Activated naive CD4-positive, alpha-beta T cell treated with anti-CD3 and anti-CD28 coated beads, Interleukin-2, amount 50 U/mL, for 16 hours (primary cell): ENCODE measurements at places on chromosomes 16 and 17.
A peak's percentile ranks its signal among the peaks of the same experiment; 100 is the strongest.

GRCh38 chr17:36975922-36976515 lies 27.3 kb downstream of the AATF start:
- no peak for DNase-seq

GRCh38 chr17:75854881-75855309 lies 240 bp downstream of the WBP2 start:
- no peak for DNase-seq

- peak; percentile 79 for DNase-seq
Measured at GRCh38 chr16:85420501-85421337, 192.4 kb upstream of the GSE1 start.

DNA sequence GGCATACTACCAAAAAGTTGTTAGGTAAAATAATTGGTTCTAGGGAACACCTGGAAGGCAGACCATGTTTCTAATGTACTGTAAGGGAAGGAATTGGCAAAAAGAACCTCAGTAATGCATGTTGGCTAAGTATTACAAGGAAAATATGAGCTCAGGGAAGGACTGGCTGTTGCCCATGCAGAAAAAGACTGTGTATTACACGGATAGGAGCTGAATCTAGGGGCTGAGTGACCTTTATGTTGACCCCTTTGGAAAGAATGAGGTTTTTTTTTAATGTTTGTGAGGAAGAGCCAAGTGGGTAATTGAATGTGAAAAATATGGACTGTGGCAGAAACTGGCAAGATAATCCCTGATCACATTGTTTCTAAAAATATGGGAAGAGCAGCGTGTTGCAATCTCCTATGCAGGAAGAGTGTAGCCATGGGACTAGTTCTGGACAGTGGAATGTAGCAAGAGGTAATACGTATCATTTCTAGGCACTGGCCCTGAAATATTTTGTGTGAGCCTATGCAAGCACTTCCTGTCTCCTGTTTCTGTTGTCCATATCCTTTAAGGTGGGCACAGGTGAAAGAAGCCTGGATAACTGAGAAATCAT lies 95.1 kb upstream of the CNTNAP4 start:
- no peak for DNase-seq

GRCh38 chr16:12079412-12079965 lies 103.0 kb downstream of the SNX29 start:
- no peak for DNase-seq

DNA sequence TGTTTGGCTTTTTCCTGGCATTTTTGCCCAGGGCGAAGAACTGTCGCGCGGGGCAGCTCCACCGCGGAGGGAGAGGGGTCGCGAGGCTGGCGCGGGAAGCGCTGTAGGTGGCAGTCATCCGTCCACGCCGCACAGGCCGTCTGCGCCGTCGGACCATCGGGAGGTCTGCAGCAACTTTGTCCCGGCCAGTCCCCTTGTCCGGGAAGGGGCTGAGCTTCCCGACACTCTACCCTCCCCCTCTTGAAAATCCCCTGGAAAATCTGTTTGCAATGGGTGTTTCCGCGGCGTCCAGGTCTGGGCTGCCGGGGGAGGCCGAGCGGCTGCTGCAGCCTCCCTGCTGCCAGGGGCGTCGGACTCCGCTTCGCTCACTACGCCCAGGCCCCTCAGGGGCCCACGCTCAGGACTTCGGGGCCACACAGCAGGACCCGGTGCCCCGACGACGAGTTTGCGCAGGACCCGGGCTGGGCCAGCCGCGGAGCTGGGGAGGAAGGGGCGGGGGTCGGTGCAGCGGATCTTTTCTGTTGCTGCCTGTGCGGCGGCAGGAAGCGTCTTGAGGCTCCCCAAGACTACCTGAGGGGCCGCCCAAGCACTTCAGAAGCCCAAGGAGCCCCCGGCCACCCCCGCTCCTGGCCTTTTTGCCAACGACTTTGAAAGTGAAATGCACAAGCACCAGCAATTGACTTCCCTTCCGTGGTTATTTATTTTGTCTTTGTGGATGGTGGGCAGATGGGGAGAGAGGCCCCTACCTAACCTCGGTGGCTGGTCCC lies 2.3 kb upstream of the CBX4 start:
- no peak for DNase-seq

GRCh38 chr17:30291543-30292285 lies at the start of gene BLMH:
TSS of gene BLMH (minus strand) at chr17:30291944. CDS start at chr17:30291819, 125 bp downstream.
- peak; percentile 87 for DNase-seq

DNA sequence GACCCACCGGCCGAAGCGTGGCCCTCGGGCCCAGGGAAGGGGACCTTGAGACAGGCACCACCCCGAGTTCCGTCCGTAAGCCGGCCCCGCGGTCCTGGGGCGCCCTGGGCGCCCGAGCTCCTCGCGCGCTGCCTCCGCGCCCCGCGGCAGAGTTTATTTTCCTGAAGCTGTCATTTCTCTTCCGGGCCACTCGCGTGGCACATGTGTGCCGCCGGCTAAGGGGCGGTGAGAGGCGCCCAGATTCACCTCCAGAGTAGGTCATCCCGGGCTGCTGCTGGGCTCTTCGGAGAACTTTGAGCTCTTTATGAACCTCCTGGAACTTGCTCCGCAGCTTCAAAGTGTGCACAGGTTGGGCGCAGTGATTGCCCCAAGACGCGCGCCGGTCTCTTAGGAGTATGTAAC lies 489 bp downstream of the ZC3H18 start:
- peak; percentile 54 for DNase-seq

DNA sequence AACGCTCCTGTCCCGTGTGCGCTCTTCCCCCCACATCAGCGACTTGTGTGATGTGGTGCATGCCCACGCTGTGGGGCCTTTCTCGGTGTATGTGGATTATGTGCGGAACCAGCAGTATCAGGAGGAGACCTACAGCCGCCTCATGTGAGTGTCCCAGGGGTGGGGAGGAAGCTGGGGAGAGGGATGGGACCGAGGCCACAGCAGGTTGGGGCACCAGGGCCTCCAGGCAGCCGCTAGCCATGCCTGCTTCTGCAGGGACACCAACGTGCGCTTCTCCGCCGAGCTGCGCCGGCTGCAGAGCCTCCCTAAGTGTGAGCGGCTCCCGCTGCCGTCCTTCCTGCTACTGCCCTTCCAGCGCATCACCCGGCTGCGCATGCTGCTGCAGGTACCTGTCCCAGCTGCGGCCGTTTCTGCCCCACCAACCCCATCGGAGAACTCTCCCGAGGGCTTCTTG lies 5.8 kb downstream of the ARHGEF15 start:
- DNase-seq, result no peak

- DNase-seq, result peak; percentile 39
Measured at GRCh38 chr17:8015957-8016631, 13.7 kb downstream of the GUCY2D start.

DNA sequence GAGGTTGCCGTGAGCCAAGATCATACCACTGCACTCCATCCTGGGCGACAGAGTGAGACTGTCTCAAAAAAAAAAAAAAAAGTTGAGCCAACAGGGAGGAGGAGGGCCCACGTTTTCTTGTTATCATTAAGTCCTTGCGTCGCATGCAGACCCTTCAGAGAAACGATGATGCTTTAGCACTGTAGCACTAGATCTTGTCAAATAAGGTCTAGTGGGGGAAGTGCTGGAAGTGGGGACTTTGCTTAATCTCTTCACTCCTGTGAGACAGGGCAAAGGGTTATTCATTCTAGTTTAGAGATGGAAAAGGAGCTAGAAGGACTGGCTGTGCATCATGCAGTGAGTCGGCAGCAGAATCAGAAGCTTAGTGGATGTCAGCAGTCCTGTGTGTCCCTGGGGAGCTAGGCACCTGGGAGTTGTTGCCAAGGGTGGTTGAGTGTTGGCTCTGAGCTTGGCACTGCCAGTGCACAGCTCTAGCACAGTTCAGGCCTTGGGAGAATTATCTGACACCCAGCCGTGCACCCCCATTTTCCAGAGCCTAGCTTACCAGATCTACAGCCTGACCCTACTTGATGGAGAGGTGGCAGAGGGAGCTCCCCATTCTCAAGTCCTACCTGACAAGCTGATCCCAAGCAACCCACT lies 33.4 kb upstream of the TBX2 start:
- no peak for DNase-seq

DNA sequence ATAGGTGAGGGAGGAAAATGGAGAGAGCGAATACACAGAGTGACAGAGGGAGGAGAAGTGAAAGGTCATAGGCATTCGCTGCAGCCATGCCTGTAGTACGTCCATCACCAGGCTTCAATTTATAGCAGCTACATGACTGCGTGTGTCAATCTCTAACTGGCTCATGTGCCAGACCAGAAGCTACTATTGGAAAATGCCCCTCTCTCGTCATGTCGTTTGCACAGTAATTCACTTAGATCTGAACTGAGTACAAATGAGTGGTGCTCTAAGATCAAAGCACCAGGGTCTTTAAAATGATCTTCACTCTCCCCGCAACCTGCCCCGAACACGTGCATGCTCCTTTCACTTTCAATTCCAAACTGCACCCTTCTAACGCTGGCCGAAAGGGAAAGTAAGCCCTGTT lies 51.3 kb downstream of the ADCY9 start:
- DNase-seq, result peak; percentile 49

GRCh38 chr16:83245061-83245460 lies 562.7 kb upstream of the HSBP1 start:
- DNase-seq, result no peak

GRCh38 chr17:73960469-73960868 lies 243.0 kb upstream of the RPL38 start:
- no peak for DNase-seq

DNA sequence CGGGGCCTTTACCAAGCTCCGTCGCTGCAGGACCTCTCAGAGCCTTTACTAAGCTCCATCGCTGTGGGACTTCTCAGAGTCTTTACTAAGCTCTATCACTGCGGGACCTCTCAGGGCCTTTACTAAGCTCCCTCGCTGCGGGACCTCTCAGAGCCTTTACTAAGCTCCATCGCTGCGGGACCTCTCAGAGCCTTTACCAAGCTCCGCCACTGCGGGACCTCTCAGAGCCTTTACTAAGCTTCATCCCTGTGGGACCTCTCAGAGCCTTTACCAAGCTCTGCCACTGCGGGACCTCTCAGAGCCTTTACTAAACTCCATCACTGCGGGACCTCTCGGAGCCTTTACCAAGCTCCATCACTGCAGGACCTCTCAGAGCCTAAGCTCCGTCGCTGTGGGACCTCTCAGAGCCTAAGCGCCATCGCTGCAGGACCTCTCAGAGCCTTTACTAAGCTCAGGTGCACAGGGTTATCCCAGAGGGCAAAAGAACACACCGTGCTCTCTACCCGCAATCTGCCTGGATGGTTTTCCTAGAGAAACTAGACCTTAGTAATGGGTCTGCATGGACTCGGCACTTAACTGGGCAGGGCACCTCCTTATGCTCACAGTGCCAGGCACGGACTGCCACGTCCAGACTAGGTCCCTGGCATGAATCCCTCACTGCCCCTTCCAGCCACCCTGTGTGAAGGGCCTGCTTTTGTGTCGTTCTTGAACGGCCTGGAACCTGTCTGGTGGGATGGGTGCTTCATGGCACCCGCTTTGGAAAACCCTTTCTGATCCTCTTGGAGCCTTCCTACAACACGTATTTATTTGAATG lies 69.2 kb upstream of the DOC2B start:
- DNase-seq, result no peak

GRCh38 chr16:71358464-71358998 lies at the start of gene CALB2:
TSS of gene CALB2 (plus strand) at chr16:71358723. CDS start at chr16:71358793, 70 bp downstream.
- peak; percentile 67 for DNase-seq

DNA sequence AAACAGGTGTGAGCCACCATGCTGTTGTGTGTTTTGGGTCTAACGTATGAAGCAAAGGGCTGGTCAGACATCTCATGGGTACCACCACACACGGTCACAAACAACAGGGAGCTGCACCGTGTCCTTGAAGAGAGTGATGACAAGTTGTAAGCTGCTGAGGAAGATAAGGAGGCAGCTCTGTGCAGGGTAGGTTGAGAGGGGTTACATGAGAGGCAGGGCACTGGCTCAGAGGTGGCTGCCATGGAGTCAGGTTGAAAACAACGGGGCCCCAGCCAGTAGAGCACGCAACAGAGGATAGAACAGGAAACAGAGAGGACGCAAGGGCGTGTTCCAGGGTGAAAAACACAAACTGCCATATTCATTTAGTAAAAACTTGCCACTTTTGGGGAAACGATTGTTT lies 52.2 kb downstream of the TRARG1 start:
- no peak for DNase-seq

DNA sequence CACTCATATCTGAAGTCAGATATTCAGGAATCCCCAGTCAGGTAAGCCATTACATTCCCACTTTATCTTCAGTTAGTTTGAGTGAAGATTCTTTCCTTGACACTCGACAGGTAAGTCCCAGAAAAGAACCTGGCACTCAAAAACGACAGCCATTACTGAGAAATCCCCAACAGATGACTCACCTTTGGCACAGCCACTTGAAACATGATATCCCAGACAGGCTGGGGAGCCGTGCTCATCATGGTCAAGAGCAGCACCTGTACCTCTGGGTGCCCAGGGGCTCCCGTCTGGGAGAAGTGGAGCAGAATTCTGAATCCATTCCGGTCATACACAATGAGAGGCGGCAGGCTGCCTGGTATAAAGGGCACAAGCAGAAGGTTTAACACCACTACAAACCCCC lies 16.8 kb upstream of the COG7 start:
- no peak for DNase-seq

DNA sequence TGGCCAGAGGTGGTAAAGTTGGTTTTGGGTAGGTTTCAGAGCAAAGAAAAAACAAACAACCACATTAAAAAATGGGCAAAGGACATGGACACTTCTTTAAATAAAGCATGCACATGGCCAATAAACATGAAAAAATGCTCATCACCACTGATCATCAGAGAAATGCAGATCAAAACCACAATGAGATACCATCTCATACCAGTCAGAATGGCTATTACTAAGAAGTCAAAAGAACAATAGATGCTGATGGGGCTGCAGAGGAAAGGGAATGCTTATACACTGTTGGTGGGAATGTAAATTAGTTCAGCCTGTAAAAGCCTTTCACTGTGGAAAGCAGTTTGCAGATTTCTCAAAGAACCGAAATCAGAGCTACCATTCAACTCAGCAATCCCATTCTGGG lies 598.4 kb upstream of the SOX9 start:
- DNase-seq, result no peak

- no peak for DNase-seq
Measured at GRCh38 chr17:21078016-21078780, 35.4 kb upstream of the USP22 start.

- DNase-seq, result no peak
Measured at GRCh38 chr16:21953541-21953902, 361 bp downstream of the UQCRC2 start.

GRCh38 chr16:88777471-88778270 lies 7.3 kb downstream of the PIEZO1 start:
- DNase-seq, result no peak

GRCh38 chr16:88499292-88499691 lies 46.2 kb downstream of the ZFPM1 start:
- no peak for DNase-seq

DNA sequence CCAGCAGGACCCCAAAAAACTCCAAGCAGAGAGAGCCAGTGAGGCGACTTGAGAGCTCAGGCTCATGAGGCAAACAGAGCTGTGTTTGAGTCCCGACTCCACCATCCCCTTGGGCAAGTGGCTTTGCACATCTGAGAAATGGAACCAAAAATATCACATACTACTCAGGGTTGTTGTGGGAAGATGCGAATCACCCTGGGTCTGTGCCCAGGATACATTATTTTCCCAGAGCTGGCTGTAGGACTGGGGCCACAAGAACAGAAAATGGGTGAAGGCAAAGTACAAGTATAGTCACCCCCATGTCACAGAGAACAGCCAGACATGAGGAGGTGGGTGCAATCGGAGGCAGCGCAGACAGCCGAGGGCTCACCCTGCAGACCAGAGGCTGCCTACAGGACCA lies 127.3 kb downstream of the GAS7 start:
- DNase-seq, result no peak

- no peak for DNase-seq
Measured at GRCh38 chr16:23081675-23082119, 67.6 kb downstream of the USP31 start.

- no peak for DNase-seq
Measured at GRCh38 chr16:4749700-4750257, 15.4 kb downstream of the DNAAF8 start.
